GM04504 (cell line): ENCODE measurements at places on chromosomes 11 and 22.

DNA sequence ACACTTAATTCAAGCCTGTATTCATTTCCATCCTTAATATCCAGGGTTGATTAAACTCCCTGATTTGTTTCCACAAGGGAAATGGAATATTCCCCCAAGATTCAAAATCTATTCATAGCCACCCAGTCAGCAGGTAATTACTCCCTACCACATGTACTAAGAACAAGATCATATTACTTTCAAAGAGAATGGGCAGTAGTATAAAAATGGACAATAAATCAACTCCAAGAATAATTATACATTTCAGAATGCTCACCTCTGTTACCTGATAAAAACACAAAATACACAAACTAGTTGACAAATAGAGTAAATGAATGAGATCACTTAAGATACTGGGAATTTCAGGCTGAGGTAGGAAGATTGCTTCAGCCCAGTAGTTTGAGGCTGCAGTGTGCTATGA lies 8.5 kb upstream of the FEZ1 start:
- DNase-seq: no peak

GRCh38 chr11:12925520-12925919 lies 83.6 kb upstream of the RASSF10 start:
- no peak for DNase-seq

GRCh38 chr22:37203354-37204044 lies 8.8 kb downstream of the SSTR3 start:
- no peak for DNase-seq

GRCh38 chr22:25113316-25113721 lies 86.3 kb upstream of the CRYBB3 start:
- no peak for DNase-seq

DNA sequence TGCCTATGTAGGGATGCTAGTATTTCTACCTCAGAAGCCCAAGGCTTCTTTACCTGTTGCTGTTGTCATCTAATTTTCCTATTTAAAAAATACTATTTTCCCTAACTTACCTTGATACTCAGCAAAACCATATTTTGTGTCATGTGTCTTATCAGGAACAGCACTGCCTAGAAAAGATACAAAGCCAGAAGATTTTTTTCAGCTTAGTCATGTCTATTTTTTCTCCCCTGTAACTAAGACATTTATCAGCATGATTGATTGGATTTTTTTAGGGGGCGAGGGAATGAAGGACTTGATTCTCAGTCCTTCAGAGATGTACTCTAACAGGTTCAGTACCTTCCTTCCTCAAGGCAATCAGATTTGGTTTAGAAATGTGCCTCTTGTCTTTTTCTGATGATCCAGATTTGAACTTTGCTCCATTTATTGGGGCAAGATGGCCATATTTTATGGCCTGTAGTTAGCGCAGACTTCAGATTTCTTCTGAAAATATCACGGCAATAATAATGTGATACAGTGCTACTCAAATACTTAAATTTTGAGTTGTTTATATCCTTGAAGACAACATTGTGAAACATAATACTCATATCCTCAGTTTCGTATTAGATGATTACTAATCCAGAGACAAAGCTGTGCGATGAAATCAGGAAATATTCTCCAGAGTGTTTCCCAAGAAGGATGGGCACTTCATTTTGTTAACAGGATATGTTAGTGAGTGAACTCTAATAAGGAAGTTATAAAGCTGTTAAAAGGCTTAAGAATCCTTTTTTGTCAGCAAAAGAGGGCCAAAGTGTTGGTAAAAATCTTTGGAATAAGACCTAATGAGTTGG lies 3.8 kb upstream of the PIK3IP1 start:
- DNase-seq: no peak

DNA sequence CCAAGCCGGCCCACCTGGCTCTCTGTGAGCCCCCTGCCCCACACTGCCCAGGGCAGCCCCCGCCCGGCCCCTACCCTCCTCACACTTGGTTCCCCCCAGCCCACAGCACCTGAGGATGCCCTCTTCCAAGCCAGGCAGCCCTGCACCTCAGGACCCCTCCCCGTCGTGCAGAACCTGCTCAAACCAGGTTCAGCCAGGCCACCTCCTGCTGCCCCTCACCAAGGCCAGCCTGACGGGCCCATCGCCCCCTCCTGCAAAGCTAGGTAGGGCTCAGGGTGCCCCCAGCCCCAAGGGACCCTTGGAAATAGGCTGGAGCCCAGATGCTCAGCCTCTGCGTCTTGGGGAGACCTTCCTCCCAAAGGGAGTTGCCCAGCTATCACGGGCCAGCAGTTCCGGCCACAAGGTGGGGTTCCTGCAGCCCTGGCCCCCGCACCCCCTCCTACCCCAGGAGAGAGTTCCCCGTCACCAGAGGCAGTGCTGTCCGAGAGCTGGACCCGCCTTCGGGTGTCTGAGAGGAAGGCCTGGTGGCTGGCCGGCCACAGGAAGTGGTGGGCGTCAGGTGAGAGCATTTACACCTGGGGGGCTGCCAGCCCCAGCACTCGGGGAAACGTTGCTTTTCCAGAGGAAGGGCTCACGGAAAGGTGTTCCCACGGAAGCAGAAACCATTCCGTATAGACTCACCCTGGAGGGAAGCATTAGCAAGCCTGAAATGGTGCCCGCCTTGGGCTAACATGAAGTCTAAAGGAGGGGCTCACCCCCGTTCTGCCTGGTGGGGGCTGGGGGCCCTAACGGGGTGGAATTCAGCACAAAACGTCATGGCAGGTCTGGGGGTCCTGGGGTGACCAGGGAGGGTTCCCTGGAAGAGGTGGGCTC lies 3.2 kb upstream of the SYT8 start:
- DNase-seq: no peak

DNA sequence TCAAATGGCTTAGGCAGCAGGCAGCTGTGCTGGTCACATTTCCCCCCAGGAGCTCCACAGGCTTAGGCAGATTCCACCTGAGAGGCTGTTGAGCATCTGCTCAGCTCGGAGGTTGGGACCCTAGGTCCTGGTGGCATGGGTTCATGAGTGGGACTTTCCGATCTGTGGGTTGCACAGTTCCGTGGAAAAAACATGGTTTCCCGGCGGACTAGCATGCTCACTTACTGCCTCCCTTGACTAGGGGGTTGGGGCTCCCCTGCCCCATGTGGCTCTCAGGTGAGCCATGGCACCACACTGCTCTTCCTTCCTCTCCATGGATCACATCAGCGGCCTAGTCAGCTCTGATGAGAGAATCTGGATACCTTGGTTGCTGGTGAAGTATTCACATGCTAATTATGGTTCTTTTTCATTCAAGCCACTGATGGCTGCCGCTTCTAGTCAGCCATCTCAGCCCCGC lies 685.1 kb downstream of the METTL15 start:
- DNase-seq: no peak
